Testis (tissue), 5 donors: ENCODE measurements at places on chromosomes 4 and X.

DNA sequence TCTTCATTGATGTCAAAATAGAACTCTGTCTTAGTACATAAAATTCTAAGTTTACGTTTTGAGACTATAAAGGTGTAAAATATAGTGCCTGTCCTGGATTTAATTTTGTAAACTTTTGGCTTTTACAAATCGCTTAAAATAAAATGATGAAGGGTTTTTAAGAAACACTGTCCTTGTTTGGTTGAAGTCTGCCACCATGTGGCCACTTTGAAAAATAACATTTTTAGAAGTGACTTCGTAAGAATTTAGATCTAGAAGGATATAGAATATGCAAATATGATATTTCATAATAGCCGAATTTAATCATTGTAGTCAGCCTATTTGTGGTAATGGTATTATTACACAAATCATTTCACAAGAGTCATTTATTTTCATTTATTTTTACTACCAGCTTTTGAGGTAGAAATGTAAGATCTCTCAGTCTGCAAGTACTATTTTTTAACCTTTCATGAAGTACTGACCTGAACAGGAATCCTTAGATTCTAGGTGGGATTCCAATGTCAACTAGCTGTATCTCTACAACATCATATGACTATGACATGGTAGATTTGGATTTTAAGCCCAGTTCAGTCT is 31.0 kb upstream of the FAT4 start:
- no peak for DNase-seq
- H3K4me1 ChIP-seq, result no peaks in the 10 kb centered on the region
- H3K4me3 ChIP-seq, result no peak overlapping the region
- H3K36me3 ChIP-seq, result no peaks in the 10 kb centered on the region
- no peak overlapping the region for H3K27ac ChIP-seq

- no peak for DNase-seq
- H3K4me1 ChIP-seq, result no peaks in the 10 kb centered on the region
- H3K36me3 ChIP-seq, result no peaks in the 10 kb centered on the region
- H3K4me3 ChIP-seq, result no peak overlapping the region
- no peaks in the 10 kb centered on the region for H3K27me3 ChIP-seq
Measured at GRCh38 chrX:7943600-7944245, 16.5 kb upstream of the PNPLA4 start.

DNA sequence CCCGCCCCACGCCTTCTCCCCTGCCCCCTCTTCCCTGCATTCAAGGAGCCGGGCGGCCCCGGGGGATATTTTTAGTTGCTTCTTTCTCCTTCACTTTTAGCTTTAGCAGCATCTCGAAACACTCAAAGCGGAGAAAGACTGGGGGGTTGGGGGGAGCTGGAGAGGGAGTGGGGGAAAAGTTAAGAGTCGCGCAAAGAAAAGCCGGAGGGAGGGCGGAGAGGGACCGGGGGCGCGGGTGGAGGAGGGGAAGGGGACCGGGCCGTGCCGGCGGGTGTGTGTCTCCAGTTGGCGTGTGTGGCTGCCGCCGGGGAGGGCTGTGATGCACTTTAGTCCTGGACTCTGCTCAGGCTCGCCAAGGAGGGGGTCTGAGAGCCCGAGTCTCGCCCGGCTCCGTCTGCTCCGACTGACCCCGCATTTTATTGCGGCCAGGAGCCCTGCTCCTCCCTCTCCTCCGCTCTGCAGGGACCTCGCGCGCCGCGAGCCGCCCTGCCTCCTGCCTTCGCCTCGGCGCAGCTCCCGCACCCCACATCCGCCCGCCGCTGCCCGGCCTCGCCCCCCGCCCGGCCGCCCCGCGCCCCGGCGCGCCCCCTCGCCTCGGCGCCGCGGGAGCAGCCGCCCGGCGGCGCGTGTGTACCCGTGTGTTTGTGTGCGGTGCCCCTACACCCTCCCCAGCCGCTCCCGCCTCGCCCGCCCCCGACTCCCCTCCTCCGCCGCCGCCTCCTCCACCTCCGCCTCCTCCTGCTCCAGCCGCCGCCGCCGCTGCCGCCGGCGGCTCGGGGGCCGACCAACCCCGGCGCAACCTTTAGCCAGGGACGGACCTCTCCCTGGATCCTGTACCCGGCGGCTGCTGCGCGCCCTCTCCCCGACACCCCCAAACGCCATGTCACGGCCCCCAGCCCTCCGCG is 1.4 kb downstream of the ZNF827 start:
- peak; percentile 82 for DNase-seq
- H3K4me3 ChIP-seq, result peak overlapping the region; percentile 75
- H3K27ac ChIP-seq, result peak overlapping the region; percentile 95
- no peaks in the 10 kb centered on the region for H3K27me3 ChIP-seq
- H3K36me3 ChIP-seq, result no peaks in the 10 kb centered on the region
- peaks cover 6% of the 10 kb centered on the region for H3K4me1 ChIP-seq

- H3K27me3 ChIP-seq, result no peaks in the 10 kb centered on the region
- no peaks in the 10 kb centered on the region for H3K36me3 ChIP-seq
- H3K27ac ChIP-seq, result no peak overlapping the region
- DNase-seq, result no peak
Measured at GRCh38 chrX:25131055-25131454, 115.3 kb upstream of the ARX start.
